NCI-H2029 (cell line): ENCODE measurements at places on chromosomes 11 and 22.
A peak's percentile ranks its signal among the peaks of the same experiment; 100 is the strongest.

DNA sequence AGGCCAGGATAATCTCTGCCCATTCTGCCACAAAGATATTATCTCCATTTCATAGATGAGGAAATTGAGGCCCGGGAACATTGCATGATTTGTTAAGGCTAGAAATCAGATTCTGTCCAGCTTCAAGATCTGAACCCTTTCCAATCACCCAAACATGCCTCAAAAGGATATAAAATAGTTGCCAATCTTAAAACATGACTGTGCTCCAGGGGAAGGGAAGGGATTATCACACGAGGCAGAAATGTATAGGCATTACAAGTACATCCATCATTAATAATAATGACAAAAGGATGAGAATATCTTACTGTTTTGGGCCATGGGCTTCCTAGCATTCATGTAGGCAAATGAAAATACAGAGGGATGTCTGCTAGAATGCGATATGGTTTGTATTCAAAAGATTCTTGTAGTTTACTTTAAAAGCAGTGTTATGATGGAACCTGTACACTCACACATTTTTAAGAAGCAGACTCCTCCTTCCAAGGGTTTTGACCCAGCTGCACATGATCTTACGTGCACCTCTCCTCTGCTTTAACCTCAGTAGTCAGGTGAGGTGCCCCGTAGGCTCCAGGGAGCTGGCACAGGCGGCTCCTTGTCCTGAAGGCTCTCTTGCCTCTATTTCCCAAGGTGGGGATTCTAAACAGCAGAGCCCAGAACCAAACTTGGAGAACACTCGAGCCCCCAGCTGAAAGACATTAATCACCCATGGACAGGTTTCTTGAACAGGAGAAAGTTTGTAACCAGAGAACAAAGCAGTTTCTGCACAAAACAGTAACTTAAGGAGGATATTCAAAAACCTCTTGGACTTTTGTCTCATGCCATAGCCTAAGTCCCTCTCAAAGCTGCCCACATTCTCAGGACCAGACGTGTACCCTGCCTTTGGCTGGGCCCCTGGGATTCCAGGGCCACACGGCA is 36.0 kb downstream of the PARVA start:
- DNase-seq, result no peak

- no peak for DNase-seq
These were observed 1376.4 kb downstream of the TBC1D22A start for GRCh38 chr22:48138855-48139254.

GRCh38 chr11:92226331-92227229 is 2.0 kb downstream of the FAT3 start:
- no peak for DNase-seq

GRCh38 chr11:83682611-83682973 is 396.4 kb upstream of the CCDC90B start:
- DNase-seq, result no peak

DNA sequence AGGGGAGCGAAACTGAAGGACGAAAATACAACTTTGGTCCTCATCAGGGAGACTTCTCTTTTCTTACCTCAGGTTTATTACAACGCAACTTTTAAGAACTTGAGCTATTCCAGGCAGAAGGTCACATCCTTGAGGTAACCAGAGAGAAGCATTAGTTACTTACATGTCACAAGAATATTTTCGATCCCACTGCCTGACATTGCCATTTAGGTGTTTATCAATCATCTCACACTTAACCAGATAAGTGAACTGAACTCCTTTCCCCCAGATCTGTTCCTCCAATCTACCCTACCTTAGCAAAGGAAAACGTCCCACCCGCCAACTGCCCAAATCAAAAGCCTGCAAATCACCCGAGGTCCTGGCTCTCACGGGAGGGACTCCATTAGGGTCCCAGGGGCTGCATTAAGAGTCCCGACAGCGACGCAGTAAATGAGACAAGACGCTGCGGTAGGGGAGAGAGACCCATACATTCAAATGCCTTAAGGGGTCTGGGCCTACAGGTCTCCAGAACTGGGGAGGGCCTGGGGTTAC is 734 bp downstream of the ZNF280B start:
- DNase-seq, result no peak

- no peak for DNase-seq
These were observed 117.9 kb downstream of the KCNQ1OT1 start for GRCh38 chr11:2581931-2582350.

- no peak for DNase-seq
These were observed 19.4 kb downstream of the OOSP4A start for GRCh38 chr11:59983212-59983611.

- no peak for DNase-seq
These were observed 26.3 kb upstream of the GNB1L start for GRCh38 chr22:19880786-19881569.

DNA sequence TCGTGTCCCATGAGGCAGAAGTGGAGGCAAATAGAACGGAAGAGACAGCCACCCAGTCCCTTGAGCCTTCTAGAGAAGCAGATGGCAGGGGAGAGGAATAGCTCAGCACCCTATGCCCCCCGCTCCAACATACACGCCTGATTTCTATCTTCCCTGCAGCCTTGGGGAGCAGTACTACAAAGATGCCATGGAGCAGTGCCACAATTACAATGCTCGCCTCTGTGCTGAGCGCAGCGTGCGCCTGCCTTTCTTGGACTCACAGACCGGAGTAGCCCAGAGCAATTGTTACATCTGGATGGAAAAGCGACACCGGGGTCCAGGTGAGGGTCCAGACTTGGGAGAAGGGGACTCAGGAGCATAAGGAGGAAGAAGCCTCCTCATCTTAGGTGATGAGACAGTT is 6.6 kb downstream of the DPF2 start:
- no peak for DNase-seq

DNA sequence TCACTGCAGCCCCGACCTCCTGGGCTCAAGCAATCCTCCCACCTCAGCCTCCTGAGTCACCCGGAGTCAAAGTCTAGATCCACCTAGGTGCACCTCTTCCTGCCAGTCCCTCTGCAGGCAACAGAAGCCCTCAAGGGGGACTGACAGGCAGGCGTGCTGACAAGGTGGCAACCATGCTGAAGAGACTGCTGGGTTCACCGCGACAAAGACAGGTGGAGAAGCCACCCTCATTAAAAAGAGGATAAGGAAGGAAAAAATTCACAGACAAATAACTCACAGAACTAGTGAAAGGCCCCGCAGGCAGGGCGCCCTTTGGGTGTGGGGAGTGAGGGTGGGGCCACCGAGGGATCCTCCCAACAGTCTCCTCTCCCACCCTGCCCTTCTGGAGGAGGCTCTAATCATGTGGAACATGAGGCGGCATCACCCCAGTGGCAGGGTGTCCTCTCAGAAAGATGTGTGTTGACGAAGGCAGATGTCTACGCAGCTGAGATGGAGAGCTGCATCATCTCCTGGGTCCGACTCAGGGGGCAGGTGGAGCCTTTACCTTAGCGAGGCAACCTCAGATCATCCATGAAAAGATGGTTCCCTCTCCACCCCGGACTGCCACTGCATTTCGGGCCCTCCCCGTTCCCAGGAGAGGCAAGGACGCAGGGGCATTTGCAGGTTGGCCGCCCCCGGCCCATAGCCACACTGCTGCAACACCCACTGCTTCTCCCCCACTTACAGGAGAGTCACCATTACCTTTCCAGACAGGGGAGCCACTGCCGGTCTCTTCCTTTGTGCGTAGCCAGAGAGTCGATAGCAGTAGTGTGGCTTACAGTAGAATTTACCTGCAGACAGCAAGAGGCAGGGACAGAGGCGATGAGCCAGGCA is 91.2 kb upstream of the BID start:
- DNase-seq, result no peak

GRCh38 chr11:92685049-92685448 is 284.4 kb upstream of the MTNR1B start:
- DNase-seq, result no peak

DNA sequence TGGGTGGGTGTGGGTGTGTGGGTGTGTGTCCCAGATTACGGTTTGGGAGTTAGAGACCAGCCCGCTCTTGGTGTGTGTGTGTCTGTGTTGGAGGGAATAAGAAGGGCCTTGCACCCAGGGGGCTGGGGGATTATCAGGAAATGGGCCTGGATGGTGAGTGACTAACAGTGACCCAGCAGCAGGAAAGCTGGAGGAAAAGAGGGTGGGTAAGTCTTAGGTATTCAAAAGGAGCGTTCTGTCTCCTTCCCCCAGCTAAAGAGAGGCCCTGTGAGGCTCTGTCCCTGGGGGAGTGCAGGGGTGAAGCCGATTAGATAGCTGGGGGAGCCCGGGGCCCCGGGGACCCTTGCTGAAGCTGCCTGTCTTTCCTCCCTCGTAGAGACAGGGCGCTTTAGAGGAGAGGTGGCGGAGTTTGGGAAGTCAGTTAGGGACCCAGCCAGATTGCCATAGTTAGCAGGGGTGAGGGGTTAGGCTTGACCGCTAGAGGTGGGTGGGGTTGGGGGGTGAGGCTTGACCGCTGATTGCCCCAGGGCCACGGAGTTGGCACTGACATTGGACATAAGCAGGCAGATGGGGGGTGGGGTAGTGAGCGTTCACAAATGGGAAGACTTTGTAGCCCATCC is 1.5 kb downstream of the OAF start:
- no peak for DNase-seq

- no peak for DNase-seq
These were observed 130.5 kb upstream of the B3GAT1 start for GRCh38 chr11:134542401-134543165.

DNA sequence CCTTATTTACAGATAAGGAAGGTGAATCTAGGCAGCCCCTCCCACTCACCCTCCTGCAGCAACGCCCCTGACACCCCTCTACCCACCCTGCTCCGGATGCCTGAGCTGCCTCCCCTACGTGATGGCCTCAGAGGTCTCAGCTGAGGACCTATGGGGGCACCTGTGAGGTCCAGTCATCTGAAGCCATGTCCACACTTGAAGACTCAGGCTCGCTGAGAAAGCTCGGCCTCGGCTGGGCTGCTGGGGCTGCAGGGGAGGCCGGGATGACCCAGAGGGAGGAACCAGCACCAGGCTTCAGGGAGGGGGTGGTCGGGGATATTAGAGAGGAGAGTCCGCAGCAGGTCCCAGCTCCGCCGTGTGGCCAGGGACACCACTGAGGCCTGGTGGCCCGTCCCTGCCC is 92.8 kb downstream of the BRD1 start:
- DNase-seq, result no peak

DNA sequence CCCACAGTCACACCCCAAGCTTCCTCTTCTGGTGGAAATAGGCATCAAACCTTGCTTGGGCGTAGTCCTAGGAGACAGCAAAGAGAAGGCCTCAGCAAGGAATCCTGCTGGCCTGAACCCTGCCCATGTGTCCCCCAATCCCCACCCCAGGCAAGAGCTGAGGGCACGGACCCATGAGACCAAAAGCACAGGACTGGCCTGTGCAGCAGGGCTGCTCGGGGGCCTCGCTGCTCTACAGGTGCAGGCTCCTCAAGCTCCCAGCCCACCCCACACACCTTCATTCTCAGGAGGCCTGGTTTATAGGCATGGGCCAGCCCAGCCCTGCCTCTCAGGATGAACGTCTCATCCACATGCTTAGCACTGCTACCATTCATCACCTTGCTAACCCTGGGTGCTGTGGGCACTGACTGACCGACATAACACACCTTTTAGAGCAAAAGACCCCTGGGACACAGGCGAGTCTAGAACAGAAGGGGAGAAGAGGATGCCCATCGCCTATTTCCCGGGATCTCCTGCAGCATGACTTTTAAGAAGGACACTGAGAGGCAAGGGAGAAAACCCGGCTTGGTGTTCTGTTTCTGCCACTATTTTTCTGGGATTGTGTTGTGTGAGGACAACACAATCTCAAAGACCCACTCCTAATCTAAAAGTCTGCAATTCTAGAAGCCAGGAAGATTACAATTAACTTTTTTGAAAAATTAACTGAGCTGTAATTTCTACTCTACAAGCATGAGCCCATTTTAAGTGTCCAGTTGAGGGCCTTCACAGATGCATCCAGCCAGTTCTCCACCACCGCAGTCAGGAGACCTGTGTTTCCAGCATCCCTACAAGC is 15.4 kb downstream of the TCIRG1 start:
- no peak for DNase-seq

DNA sequence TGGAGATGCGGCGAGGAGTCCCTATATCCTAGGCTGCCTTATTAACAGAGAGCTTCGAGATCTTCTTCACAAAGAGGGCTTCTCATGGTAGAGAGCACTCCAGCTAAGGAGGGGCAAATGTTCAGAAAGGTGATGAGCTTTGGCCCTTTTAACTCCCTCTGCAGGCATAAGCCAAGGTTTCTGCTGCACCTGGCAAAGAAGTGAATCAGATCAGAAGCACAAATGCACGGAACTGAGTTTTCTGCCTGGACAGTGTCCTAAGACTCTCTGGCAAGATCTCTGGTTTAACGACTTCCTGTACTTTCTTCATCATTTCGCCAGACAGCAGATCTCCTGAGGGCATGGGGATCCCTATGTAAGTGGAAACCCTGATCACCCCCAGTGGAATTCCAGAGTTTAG is 37.2 kb downstream of the POU2AF3 start:
- no peak for DNase-seq

- no peak for DNase-seq
These were observed 3.0 kb downstream of the GAL start for GRCh38 chr11:68687311-68687710.

DNA sequence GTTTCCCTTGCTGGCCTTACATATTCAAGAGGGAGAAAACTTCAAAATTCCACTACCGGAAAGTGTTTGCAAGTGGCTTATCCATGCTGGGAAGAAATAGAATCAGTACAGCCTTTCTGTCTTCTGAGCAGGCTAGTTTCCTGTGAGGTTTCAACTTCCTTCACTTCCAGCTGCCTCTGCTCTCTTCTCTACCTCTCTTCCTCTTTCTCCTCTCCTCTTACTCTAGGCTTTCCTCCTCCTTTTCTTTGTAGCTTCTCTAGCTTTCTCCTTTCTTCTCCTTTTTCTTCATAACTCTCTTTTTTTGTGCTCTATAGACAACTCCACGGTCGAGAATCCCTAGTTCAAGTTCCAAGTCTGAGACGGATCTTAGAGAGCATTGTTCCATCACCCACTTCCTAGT is 421.8 kb downstream of the ETS1 start:
- DNase-seq, result no peak

DNA sequence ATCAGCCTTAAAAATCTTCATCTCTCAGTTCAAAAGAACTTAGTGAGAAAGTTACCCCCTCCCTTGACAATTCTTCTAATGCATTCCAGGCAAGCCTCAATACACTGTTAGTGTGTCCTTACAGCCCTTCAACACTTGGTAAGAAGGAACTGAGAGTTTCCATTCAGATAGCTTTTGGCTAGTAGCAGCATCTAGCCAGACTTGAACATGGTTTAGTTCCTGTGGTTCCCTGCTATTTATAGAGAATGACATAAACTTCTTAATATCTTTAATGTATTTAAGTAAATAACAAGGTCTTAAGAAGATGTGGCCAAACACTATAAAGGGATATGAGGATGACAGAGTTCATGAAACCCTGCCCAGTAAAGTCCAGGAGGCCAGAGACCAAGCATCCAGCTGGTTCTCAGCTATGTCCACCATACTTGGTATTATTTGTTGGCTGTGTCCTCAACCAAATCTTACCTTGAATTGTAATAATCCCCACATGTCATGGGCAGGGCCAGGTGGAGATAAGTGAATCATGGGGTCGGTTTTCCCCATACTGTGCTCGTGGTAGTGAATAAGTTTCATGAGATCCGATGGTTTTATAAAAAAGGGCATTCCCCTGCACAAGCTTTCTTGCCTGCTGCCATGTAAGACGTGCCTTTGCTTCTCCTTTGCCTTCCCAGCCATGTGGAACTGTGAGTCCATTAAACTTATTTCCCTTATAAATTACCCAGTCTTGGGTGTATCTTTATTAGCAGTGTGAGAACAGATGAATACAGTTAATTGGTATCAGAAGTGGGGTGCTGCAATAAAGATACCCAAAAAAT is 132.4 kb downstream of the LARGE1 start:
- no peak for DNase-seq

- DNase-seq, result peak; percentile 17
These were observed 2.8 kb downstream of the CHADL start for GRCh38 chr22:41237707-41238569.
